ENCODE measurements at places on chromosomes 6 and 20.

DNA sequence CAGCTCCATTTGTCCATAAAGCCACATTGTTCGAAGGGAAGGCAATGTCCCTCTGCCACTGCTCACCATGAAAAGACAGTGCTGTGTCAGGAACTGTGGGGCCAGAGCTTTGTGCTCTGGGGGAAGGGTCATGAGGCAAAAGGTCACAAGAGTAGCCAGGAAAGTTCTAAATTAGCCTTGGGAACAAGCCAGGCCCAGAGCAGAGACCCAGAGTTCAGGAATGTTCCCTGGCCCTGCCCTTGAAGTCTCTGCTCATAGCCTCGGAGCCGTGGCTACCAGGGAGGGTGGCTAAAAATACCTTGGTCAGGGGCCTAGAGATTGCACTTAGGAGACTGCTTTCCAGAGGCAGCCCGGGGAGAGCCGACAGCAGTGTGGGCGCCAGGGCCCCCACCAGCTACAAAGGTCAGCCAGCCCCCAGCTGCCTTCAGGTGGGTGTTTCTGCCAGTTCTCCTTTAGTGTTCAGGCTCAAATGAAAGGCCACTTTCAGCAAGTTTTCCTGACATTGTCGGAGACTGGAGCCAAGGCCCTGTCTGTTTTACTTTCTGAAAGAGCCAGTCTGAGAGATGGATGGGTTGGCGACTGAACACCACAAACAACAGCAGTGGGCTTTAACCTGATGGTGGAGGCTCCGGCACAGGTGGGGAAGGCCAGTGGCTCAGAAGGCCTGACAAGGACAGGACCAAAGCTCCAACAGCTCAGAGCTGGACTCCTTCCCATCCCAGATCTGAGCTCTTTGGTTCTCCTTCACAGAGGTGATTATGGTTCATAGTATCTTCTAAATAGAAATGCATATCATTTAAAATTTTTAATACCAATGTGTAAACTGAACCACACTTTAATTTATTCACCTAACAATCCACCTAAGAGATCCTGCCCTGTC lies 76.2 kb downstream of the CDH26 start:
- H3K4me3 ChIP-seq = no peak overlapping the region
- no peaks in the 10 kb centered on the region for H3K36me3 ChIP-seq
- no peak for DNase-seq
- H3K27ac ChIP-seq = no peak overlapping the region
- peaks cover 17% of the 10 kb centered on the region for H3K4me1 ChIP-seq
- no peaks in the 10 kb centered on the region for H3K27me3 ChIP-seq

GRCh38 chr6:164290101-164290500 lies 875.6 kb downstream of the QKI start:
- no peak overlapping the region for H3K4me3 ChIP-seq
- no peaks in the 10 kb centered on the region for H3K4me1 ChIP-seq
- DNase-seq = no peak
- no peaks in the 10 kb centered on the region for H3K27me3 ChIP-seq
- H3K27ac ChIP-seq = no peak overlapping the region

- DNase-seq = no peak
- H3K27me3 ChIP-seq = no peaks in the 10 kb centered on the region
- H3K4me1 ChIP-seq = peaks cover 18% of the 10 kb centered on the region
- no peaks in the 10 kb centered on the region for H3K36me3 ChIP-seq
These were observed 68.8 kb downstream of the UTRN start for GRCh38 chr6:144353871-144354314.

DNA sequence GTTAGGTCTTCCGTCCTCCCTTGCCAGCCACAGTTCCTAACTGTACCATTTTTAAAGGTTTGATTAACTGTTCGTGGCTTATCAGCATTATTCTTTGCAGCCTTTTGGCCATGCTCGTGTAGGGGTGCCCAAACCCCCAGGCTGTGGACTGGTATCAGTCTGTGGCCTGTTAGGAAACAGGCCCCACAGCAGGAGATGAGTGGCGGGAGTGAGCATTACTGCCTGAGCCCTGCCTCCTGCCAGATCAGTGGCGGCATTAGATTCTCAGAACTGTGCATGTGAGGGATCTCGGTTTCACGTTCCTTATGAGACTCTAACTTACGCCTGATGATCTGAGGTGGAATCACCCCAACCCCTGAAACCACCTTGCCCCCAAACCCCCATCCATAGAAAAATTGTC lies 79.3 kb downstream of the TBC1D7 start:
- no peak overlapping the region for H3K4me3 ChIP-seq
- H3K4me1 ChIP-seq = no peaks in the 10 kb centered on the region
- no peak for DNase-seq
- peaks cover 61% of the 10 kb centered on the region for H3K27me3 ChIP-seq
- no peaks in the 10 kb centered on the region for H3K36me3 ChIP-seq

GRCh38 chr6:15734118-15734897 lies 71.5 kb upstream of the DTNBP1 start:
- no peak overlapping the region for H3K4me3 ChIP-seq
- no peak for DNase-seq
- H3K4me1 ChIP-seq = no peaks in the 10 kb centered on the region
- peaks cover 59% of the 10 kb centered on the region for H3K27me3 ChIP-seq
- no peak overlapping the region for H3K27ac ChIP-seq

- DNase-seq = no peak
- no peaks in the 10 kb centered on the region for H3K27me3 ChIP-seq
- H3K4me1 ChIP-seq = peaks cover 11% of the 10 kb centered on the region
- no peak overlapping the region for H3K4me3 ChIP-seq
- H3K36me3 ChIP-seq = no peaks in the 10 kb centered on the region
These were observed 32.5 kb downstream of the TFEB start for GRCh38 chr6:41702771-41703494.

DNA sequence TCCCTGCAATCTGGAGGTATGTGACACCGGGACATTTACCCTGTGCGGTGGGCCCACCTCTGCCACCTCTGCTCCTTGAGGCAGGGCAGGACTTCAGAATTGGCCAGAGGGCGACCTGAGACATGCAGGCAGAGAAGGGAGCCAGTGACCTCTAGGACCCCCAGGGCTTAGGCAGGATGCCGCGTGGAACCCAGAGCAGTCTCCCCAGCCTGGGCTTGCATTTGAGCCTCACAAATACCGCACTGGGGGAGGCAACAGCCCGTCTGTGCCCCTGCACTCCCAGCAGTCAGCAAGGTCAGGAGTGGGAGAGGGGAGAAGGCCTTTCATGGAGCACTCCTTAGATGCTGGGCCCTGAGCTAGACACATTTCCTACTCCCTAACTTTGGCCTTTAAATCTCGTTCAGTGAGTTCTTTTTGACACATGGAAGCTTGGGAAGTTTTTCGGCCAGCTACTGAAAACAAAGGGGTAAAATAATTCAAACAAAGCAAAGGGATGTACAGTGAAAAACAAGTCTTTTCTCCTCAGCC lies 41.7 kb downstream of the C20orf203 start:
- H3K27me3 ChIP-seq = no peaks in the 10 kb centered on the region
- no peak for DNase-seq
- peaks cover 17% of the 10 kb centered on the region for H3K4me1 ChIP-seq
- H3K4me3 ChIP-seq = no peak overlapping the region

GRCh38 chr6:116444092-116444491 lies 17.1 kb upstream of the CALHM6 start:
- H3K4me3 ChIP-seq = no peak overlapping the region
- H3K27ac ChIP-seq = no peak overlapping the region
- no peaks in the 10 kb centered on the region for H3K36me3 ChIP-seq
- no peaks in the 10 kb centered on the region for H3K27me3 ChIP-seq

- no peak overlapping the region for H3K27ac ChIP-seq
- H3K4me1 ChIP-seq = peaks cover 8% of the 10 kb centered on the region
- no peak overlapping the region for H3K4me3 ChIP-seq
These were observed 49.2 kb downstream of the CBFA2T2 start for GRCh38 chr20:33539129-33539528.

- H3K4me3 ChIP-seq = no peak overlapping the region
- H3K36me3 ChIP-seq = no peaks in the 10 kb centered on the region
- no peaks in the 10 kb centered on the region for H3K4me1 ChIP-seq
- H3K27ac ChIP-seq = no peak overlapping the region
- no peak for DNase-seq
These were observed 608.6 kb upstream of the ADGRB3 start for GRCh38 chr6:68026483-68026882.

GRCh38 chr6:166744223-166745134 lies 117.4 kb upstream of the RPS6KA2 start:
- no peak overlapping the region for H3K27ac ChIP-seq
- H3K27me3 ChIP-seq = no peaks in the 10 kb centered on the region
- no peak overlapping the region for H3K4me3 ChIP-seq
- H3K4me1 ChIP-seq = no peaks in the 10 kb centered on the region
- DNase-seq = no peak

DNA sequence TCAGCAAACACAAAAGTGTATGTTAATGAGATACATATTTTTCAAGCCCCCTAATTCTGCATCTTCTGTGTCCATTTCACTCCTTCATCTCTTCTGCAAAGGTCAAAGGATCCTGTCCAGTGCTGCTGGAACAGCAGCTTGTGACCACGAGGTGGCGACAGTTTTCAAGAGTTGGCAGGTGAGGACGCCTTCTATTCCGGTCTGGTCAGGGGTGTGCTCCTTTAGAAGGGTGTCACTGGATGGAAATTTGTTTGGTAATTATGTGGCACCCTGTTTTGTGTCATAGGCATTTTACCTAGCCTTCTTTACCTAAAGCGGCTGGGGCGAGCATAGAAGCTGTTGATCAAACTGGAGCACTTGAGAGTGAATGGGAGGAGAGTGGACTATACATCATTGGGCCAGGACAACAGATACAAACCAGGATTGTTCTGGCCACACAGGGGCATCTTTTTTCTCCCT lies 32.9 kb upstream of the ERVFRD-1 start:
- no peaks in the 10 kb centered on the region for H3K4me1 ChIP-seq
- H3K27ac ChIP-seq = no peak overlapping the region
- H3K27me3 ChIP-seq = no peaks in the 10 kb centered on the region
- H3K4me3 ChIP-seq = no peak overlapping the region
- no peaks in the 10 kb centered on the region for H3K36me3 ChIP-seq
- DNase-seq = peak; percentile 59

DNA sequence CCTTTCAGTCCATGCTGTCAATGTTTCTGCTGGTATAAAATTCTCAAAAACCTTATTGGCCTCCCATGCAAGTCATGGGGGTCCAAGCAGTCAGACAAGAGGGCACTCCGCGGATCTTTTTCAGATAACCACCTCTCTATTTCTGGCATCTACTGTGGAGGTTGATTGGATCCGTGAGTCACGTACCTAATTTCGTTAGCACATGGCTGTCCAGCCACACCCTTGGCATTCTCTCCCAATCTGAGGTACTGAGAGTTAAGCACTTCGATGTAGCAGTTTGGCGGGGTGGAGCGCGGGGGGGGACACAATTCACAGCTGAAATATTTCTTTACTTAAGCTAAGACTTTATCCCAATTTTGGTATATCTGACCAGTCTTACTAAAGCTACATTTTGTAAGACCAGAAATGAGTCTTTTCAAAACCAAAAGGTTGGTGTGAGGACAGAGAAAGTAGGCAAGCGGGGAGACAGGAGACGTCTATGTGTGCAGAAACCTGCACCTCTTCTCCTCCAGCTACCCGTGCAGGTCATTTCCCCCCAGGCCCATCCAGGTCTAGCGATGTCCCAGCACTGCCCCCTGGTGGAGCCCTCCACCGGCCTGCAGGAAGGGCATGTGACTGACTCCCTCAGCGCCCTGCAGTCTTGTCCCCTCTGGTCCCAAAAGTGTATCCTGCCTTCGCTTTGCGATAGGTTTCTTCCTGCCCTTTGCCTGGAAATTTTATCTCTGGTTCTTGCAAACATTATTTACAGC lies 113.1 kb downstream of the ADAT2 start:
- peak overlapping the region; percentile 87 for H3K27ac ChIP-seq
- no peak overlapping the region for H3K4me3 ChIP-seq
- H3K27me3 ChIP-seq = no peaks in the 10 kb centered on the region
- H3K36me3 ChIP-seq = peaks cover 16% of the 10 kb centered on the region

DNA sequence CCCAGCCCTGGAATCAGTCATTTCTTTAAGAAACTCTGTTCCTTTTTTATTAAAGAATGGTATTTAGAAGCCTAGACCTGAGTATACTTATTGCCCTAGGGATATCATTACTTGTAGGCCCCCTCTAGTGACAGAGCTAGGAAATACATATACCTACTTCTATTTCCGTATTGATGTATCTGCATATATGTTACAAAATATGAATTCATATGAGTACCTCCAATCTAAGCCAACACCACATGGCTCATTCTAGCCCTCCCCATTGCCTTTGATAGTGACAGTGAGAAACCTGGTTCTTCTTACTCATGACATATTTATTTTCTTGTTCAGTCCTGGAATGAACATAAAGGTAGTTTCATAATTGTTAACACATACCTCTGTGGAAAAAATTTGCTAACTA lies 137.2 kb downstream of the FARS2 start:
- no peaks in the 10 kb centered on the region for H3K36me3 ChIP-seq
- H3K27ac ChIP-seq = no peak overlapping the region

- H3K4me3 ChIP-seq = no peak overlapping the region
- no peaks in the 10 kb centered on the region for H3K36me3 ChIP-seq
- H3K27me3 ChIP-seq = no peaks in the 10 kb centered on the region
- no peak overlapping the region for H3K27ac ChIP-seq
- no peak for DNase-seq
These were observed 17.1 kb upstream of the SASH1 start for GRCh38 chr6:148325316-148326068.

- H3K36me3 ChIP-seq = no peaks in the 10 kb centered on the region
- DNase-seq = no peak
- peaks cover 22% of the 10 kb centered on the region for H3K27me3 ChIP-seq
- no peaks in the 10 kb centered on the region for H3K4me1 ChIP-seq
- no peak overlapping the region for H3K4me3 ChIP-seq
These were observed 179.9 kb downstream of the LRFN2 start for GRCh38 chr6:40407239-40407638.

DNA sequence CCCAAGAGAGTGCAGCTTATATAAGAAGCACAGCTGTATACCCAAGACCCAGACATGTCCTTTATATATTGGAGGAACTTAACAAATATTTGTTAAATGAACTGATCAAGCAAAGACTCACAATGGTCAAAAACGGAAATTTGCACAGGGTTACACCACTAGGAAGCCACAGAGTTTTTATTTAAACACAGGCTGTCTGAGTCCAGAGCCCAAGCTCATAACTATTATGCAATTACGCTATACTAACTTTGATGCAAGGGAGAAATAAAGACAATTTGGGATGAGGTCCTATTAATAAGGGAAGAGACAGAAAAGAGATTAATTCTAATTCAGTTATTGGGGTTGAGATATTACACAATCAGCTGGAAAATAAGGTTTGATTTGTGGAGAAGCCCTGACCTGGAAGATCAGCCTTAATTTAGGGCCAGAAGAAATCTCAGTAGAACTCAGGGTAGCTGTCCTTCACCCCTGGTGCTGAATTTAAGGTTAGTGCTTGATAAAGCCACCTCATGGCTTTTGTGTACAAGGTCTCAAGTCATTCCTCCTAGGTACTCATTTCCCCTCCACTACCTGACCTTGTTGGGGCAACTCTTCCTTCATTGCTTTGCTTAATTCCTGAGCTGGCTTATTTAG lies 10.5 kb upstream of the ZNF334 start:
- no peaks in the 10 kb centered on the region for H3K4me1 ChIP-seq
- no peak overlapping the region for H3K27ac ChIP-seq
- 0 out of 2 replicates have a peak, but pooled peaks cover 7% of the 10 kb centered on the region for H3K27me3 ChIP-seq
- DNase-seq = no peak

DNA sequence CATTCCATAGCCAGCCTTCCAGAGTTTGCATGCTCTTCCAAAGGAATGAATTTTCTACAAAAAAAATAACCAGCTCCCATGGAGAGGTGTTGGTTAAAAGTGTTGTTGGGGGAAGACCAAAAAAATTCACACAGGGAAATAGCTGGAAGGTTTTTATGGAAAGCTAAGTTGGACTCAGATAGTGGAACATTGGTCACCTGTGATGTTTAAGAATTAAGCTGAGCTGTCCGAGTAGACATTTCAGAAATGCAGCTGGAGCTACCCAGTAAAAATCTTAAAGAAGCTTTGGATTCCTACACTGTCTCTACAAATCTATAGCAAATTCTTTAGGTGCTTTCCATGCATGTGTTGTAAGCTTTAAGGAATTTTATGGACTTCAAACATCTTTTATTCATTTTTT lies 155.5 kb downstream of the THBS2 start:
- no peak overlapping the region for H3K4me3 ChIP-seq
- no peaks in the 10 kb centered on the region for H3K4me1 ChIP-seq
- peaks cover 13% of the 10 kb centered on the region for H3K27me3 ChIP-seq
- H3K27ac ChIP-seq = no peak overlapping the region
